Iris pigment epithelial cell (primary cell): ENCODE measurements at places on chromosomes 5 and 9.

GRCh38 chr5:25009063-25009462 lies 364.3 kb upstream of the CDH10 start:
- DNase-seq: peak; percentile 15

- peak; percentile 28 for DNase-seq
These were observed 40.4 kb downstream of the ZDHHC21 start for GRCh38 chr9:14652729-14653377.

- DNase-seq: peak; percentile 95
These were observed 346.9 kb upstream of the TLE4 start for GRCh38 chr9:79224672-79225433.

GRCh38 chr9:17075758-17076485 lies 58.9 kb upstream of the CNTLN start:
- DNase-seq: no peak

- DNase-seq: peak; percentile 31
These were observed 42.1 kb downstream of the SEC61B start for GRCh38 chr9:99264070-99264680.

DNA sequence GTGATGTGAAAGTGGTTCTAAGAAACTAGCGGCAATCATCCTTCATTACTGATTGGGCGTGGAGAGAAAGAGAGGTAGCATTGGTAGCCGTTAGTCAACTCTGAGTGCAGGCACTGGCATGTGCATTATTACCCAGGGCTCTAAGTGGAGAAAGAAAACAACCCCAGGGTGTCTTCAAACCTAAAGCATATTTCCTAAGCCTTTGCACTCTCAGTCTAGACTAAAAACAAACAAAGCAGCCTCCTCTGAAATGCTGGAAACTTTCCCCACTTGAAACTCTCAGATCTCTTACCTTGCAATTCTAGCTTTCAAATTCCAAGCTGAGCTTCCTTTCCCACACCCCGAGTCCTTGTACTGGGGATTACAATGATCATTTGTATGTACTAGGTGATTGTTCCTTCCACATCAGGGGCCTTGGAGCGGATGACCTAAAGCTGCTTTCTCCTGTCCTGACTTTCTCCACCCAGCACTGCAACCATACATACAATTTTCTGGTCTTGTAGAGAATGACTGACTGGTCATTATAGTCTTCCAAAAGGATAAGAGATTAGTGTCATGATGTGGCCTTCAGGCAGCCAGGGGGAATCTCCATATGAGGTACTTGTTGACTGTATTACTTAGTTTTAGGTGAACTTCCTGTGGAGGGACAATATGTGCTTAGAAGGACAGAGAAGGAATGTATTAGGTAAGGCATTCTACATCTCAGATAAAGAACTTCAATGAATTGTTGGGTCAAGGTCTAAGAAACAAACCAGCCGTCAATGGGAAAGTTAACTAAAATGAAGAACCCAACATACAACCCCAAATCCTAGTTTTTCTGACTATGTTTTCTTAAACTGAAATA lies 98.3 kb upstream of the CDKN2B start:
- peak; percentile 95 for DNase-seq

DNA sequence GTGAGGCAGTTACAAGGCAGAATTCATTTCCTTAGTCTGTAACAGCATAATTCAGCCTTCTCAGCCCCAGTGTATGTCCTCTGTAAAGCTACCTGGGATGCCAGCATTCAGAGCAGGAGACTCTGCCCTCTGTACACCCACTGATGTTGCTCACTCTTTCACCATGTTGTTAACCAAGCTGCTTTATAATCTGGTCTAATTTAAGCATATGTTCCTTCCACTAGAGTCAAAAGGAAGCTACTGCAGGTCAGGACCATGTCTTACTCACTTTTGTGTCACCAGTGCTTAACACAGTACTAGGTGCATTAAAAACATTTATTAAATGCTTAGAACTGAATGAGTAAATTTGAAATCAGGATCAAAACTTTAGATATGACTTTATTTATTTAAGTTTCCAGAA lies 185.6 kb downstream of the FBXL17 start:
- no peak for DNase-seq

GRCh38 chr5:177312649-177313181 lies 1.0 kb upstream of the MXD3 start:
- DNase-seq: no peak

DNA sequence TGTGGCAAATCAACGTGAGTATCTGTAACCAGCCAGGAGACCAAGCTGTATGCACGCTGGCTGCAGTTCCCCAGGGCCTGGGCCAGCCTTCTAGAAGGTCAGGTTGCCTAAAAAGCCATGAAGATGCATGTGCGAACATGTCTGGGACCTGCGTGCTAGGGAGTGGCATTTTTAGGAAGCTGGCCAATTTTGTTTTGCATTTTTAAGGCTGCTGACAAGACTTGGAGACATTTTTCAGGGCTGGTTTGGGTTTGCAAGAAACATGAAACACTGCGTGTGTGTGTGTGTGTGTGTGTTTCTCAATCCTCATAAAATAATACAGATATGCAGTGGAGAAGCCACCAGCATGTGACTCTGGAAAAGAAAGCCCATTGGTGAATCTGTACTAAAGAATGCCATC lies 5.1 kb downstream of the TGFBI start:
- no peak for DNase-seq

DNA sequence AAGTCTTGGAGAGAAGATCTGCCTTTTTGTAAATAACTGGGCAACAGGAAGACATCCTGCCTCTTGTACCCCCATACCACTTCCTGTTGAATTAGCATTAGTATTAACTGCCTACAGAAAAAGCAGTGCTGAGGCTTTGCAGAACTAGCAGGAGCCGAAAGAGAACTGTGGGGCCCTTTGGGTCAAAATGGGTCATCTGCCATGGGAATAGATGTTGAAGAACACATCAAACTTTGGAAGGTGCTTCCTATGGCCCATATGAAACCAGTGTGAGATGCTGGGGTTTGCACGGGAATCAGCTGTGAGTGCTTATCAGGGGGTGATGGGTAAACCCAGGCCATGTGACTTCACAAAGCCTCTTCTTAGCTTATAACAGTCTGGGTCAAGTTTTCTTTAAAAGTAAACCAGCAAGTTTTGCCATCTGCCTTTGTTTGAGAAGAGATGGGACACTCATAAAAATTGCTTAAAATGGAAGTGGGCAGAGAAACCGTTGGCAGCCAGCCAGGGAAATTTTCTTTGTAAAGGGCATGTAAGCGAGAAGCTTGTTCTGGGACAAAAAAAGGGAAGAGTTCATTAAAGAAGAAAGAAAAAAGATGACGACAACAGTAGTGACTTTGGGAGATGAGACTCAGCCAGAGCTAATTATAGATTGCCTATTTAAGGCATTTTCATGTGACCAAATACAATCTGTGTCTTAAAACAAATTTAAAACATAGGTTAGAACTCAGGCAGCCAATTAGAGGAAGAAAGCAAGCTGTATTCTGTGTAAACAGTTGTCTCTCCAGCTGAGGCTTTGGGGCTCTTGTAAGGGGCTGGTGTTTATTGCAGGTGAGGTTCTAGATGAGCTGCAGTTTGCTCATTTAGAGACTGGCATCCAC lies 4.4 kb downstream of the SLC25A25 start:
- DNase-seq: peak; percentile 55

DNA sequence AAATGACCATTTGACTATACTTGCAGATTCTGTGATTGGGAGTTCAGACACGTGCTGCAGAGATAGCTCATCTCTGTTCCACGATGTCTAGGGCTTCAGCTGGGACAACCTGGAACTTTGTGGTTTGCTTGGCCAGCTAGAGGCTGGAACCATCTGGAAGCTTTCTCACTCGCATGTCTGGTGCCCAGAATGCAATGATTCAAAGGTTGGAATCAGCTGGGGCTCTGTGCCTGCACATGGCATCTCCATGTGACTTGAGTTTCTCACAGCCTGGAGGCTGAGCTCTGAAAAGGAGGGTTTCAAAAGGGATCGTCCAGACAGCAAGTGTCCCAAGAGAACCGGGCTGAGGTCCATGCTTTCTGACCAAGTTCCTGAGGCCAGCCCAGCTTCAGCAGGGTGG lies 465.2 kb downstream of the GADD45G start:
- DNase-seq: no peak

GRCh38 chr9:69829484-69829883 lies 8.9 kb downstream of the CFAP95 start:
- DNase-seq: no peak

GRCh38 chr5:5645891-5646290 lies 223.4 kb downstream of the ICE1 start:
- no peak for DNase-seq

- no peak for DNase-seq
These were observed 215.5 kb upstream of the TMEM161B start for GRCh38 chr5:88483964-88484672.

DNA sequence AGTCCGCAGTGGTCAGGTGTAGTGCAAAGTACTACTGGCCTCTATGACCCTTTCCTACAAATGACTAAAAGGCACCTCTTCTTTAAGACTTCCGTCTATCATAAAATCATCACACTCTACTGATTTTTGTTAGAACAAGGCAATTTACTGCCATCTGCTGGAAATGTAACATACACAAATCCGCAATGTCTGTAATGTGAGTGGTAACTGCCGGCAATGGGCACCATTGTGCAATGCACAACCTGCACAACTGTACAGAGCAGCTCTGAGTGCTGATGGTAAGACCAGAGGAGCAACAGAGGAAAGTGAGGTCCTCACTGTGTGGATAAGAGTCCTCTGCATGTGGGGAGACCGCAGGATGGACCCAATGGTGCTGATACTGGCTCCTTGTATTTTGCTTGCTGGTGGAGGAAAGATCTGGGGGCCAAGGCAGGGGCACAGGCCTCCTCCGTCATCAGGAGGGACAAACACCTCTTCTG lies 103.7 kb downstream of the ATPSCKMT start:
- peak; percentile 59 for DNase-seq
